ENCODE measurements at places on chromosomes 4 and X.

- no peak for DNase-seq
Measured at GRCh38 chr4:32417113-32417704, 1697.0 kb downstream of the PCDH7 start.

DNA sequence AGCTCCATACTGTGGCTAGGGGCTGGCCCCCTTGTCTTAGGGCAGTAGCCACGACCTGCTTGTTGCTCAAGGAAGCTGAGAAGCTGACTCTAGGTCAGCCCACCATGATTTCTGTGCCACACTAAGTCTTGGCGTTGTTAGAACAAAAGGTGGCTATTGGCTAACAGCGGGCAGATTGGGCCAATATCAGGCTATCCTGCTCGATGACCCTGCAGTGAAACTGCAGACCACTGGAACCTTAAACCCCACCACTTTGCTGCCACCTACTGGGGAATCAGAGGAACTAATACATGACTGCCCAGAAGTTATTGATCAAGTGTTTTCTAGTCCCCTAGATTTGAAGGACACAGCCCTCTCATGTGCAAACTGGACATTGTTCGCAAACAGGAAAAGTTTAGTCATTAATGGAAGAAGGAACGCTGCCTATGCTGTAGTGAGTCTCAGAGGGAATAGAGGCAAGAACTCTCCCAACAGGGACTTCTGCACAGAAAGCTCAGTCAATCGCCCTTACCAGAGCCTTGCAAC, 17.0 kb upstream of the PAPSS1 start:
- no peak for DNase-seq

DNA sequence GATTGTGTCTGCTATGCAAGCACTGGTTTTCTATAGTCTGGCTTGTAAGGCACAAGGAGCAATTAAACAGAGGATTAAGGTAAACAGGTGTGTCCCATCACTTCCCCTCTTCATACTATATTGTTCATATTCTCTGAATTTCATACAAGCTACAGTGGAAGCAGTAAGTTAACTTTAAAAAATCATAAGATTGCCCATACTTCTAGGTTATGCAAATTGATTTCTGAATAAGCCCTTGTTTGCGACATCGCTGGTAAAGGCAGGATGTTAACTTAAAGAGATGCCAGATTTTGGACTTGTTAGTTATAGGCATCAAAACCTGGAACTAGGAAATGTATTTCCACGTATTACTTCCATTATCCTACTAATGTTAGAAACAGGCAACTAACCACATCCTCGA, 1.0 kb upstream of the TMEM131L start:
- DNase-seq = no peak

- no peak for DNase-seq
Measured at GRCh38 chr4:152255437-152255836, 280.5 kb downstream of the FBXW7 start.

DNA sequence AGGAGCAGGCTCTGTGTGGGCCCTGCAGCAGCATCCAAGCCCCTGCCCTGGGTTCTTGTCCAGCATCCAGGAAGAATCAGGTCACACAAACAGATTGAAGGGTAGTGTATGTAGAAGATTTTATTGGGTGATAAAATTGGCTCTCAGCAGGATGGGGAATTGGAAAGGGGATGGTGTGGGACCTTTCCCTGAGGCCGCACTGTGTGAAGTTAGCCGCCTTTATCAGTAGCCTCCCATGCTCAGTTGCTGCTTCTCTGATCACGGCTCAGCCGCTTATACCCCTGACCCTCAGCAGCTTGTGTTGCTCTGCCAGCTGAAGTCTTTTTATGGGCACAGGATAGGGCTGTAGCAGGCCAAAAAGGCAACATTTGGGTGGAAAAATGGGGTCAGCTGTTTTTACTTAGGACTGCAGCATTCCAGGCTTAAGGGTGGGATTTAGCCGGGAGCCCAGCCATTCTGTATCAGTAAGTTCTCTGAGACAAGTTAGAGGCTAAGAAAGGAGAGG, 35.2 kb upstream of the CCNG2 start:
- DNase-seq = no peak

- no peak for DNase-seq
Measured at GRCh38 chrX:26672571-26672970, 456.6 kb downstream of the MAGEB5 start.

- DNase-seq = no peak
Measured at GRCh38 chrX:120668357-120668756, 38.5 kb upstream of the C1GALT1C1 start.

- DNase-seq = no peak
Measured at GRCh38 chr4:126937342-126937741, 695.4 kb upstream of the INTU start.

DNA sequence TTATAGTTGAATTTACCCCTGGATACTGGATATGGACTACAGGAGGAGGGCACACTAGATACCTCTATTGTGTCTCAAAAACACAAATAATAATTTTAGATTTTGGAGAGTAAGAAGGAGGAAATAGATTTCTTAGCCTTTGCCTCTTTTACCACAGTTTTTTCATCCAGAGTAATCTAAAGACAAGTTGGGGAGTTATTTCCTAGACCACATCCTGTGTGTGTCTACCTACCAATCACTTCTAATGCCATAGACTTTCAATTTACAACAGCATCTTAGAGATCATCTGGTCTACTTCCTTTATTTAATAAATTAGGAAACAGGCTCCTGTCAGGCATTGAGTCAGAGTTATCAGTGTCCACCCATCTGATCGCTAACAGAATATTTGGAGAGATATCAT, 191.5 kb downstream of the EDA start:
- no peak for DNase-seq

- DNase-seq = no peak
Measured at GRCh38 chrX:36640232-36640631, 367.9 kb upstream of the FAM47C start.

- no peak for DNase-seq
Measured at GRCh38 chrX:149858592-149858991, 22.4 kb upstream of the MAGEA8 start.

- DNase-seq = no peak
Measured at GRCh38 chr4:17376205-17376604, 135.7 kb downstream of the QDPR start.

- DNase-seq = no peak
Measured at GRCh38 chr4:909821-910220, 22.3 kb downstream of the GAK start.

DNA sequence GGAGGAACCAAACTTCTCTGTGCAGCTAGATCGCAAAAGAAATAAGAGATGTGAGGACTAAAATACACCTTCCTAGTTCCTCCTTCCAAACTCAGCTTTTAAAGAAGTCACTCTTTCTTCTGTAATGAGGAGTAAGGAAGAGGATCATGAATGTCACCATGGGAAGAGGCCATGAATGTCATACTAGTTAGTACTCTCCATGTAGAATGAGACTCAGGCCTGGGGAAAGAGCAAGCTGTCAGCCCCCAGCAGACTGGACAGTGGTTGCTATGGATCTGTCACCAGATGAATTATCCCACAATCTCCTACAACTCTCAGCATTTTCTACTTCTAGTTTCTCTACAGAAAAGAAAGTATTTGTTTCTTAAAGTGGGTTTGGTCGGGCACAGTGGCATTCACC, 57.1 kb upstream of the PRDM8 start:
- no peak for DNase-seq

- DNase-seq = no peak
Measured at GRCh38 chrX:147565237-147565636, 346.5 kb upstream of the FMR1 start.

- DNase-seq = no peak
Measured at GRCh38 chr4:532588-533317, 33.7 kb downstream of the PIGG start.

- DNase-seq = no peak
Measured at GRCh38 chrX:30570505-30570904, 7.1 kb downstream of the TASL start.

DNA sequence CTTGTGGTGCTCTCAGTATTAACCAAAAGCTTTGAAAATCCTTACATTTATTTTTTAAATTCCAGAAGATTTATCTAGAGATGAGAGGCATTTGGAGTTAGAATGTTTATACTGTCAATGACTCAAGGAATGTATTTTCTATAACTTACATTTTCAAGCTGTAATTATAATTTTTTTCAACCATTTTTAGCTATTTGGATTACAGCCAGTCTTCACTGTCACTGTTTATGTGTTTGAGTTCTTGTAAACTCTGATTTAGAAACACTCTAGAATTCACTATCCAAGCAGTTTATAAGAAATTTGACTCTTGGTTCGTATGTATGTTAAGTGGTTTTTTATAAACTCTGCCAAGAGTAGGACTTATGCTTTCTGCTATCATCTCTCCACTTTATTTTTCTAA, 36.7 kb upstream of the GUCY1A1 start:
- peak; percentile 45 for DNase-seq

DNA sequence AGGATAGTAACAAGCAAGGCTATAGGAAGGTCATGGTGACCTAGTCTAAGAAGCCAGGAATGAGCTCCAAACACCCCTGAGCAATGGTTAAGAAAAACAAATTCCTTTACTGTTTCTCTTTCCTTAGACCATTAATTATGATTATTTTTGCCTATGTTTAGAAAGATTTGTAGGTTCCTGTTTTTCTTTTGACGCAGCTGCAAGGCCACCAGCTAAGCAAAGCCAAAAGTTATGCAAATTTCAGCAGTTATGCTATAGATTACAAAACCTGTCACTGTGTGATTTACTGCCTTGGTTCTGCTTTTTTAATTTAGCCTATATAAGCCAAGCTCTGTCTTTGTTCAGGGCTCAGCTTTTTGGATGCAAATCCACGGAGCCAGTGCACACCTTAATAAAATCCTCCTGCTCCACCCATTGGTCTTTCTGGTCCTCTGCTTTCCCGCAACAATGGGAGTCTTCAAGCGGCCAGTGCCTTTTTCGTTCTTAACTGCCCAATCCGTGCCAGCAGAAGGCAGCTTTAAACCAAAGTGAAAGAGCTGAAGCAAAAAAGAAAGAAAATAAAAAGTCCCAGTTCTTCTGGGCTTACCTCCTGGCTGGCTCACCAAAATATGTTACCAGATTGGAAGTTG, 1.4 kb upstream of the CEP135 start:
- DNase-seq = peak; percentile 29

GRCh38 chrX:85004255-85004654, 578 bp downstream of the APOOL start:
- no peak for DNase-seq

DNA sequence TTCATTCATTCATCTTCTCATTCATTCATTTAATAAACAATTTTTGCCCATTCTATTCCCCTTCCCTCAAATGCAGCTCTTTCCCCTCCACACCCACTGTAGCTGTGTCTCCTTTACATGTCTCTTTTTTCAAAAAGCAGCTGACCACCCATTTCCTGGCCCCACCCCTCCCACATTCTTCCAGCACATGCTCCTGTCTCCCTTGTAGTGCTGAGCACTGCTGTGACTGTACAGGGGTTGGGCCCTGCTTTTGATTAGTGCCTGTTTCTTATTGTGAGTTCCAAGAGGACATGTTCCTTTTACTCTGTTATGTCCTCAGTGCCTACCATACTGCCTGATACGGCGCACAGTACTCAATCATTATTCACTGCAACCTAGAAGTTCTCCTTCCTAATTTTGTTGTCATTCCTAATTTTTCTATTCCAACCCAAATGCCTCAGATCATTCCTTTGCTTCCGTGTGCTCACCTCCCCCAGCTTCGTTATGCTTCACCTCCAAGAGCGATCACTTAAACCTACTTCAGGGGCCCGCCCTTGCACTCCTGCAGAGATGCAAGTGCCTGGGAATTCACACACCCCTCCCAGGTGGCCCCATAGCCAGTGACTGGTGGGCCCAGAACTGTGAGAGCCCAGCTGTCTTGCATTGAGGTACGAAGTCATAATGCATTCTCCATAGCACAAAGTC, 152.2 kb downstream of the STK32B start:
- DNase-seq = no peak

- DNase-seq = no peak
Measured at GRCh38 chr4:156832886-156833285, 138.7 kb downstream of the PDGFC start.

- no peak for DNase-seq
Measured at GRCh38 chr4:182826391-182826790, 90.8 kb downstream of the DCTD start.

DNA sequence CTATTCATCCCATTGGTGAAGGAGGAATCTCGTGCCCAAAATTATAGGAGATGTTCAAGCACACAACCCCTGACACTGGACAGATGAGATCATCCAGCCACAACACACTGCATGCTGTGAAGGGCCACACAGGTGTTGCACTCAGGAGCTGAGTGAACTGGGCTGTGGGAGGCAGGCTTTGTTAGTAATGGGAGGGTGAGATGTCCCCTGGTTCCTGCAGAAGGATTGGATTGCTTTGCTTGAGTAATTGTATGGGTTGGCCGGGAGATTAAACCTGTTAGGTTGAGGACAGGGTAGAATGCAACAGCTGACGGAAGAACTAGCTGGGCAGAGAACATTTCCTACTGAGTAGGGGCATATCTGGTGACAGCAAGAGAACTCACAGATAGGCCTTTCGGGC, 152.2 kb downstream of the TACR3 start:
- no peak for DNase-seq

DNA sequence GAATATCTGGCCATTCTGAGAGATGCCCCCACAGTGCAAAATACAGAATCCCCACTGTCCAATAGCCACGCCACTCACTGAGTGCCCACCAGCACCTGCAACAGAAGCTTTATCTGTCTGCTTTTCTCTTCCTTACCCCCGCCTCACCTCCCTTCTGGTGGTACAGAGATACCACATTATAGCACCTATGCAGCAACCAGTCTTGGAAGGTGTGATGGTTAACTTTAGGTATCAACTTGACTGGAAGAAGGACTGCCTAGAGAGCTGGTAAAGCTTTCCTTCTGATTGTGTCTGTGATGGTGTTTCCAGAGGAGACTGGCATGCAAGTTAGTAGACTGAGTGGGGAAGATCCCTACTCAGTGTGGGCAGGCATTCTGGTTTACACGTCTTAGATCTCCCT, 61.8 kb upstream of the TXK start:
- no peak for DNase-seq

- DNase-seq = no peak
Measured at GRCh38 chrX:1215123-1215823, 2.8 kb upstream of the CRLF2 start.

DNA sequence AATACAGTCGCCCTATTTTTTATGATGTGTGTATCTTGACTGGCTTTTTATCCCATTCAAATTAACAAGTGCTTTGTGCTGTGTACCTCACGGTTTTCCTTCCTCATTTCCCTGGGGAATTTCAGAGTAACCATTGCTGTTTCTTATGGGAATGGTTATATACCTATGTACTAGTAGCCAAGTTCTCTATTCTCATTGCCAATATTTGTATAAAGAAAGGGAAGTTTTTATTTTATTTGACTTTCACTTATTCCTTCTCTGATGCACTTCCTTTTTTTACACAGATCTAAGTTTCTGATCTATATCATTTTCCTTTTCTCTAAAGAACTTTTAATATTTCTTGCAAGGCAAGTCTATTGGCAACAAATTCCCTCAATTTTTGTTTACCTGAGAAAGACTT, 181.3 kb downstream of the SOWAHB start:
- DNase-seq = no peak

DNA sequence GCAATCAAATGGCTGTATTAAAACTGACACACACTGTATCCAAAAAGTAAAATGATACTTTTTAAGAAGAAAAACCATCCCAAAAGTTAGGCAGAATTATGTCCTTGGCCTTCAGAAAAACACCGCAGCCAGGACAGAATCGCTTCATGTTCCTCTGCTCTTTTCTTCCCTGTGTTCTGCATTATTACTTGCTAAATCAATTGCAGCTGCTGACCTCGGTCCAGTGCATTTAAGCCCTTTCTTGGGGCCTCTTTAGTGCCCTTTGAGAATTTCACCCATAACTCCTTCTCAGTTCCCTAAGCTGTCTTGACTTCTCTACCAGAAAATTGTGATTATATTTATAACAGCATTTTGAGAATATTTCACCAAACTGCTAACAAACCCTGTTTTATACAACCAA, 696.9 kb downstream of the PCDH7 start:
- DNase-seq = no peak

Data from left renal cortex interstitium (tissue), 4 donors.